Activated naive CD8-positive, alpha-beta T cell treated with anti-CD3 and anti-CD28 coated beads, Interleukin-2, amount 10 ng/mL, durations not matched to agents 7 days and 5 days (primary cell): ENCODE measurements at places on chromosomes 12 and 14.

DNA sequence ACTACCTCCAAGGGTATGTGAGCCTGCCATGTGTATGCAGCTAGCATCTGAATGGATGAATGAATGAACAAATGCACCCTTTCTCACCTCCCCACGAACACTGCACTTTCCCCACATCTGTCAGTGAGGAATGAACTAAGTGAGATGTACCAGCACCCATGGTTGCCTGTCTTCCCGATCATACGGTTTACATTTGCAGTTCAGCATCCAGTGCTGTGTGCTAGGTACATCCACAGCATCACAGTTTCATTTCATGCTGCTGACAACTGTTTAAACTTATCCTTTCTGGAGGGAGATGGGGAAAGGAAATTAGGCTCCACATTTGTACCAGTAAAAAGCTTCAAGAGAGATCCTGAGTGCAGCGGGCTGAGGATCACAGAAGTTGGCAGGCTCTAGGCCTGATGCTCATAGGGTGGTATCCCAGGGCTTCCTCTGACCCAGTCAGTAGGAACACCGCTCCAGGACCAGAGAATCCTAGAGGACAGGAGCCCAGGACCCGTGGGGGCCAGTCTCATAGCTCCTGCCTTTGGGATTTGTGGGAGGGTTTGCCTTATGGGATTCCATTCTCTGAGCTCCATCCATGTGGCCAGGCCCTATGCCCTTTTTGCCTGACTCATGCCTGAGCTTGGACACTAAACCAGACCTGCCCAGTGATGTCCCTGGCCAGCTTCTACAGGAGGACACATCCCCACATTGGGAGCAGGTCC lies 294.5 kb downstream of the CACNA1C start:
- H3K36me3 ChIP-seq, result no peaks in the 10 kb centered on the region
- H3K4me1 ChIP-seq, result peaks cover 1% of the 10 kb centered on the region
- H3K4me3 ChIP-seq, result no peak overlapping the region
- no peak overlapping the region for H3K27ac ChIP-seq

GRCh38 chr12:94618995-94619695 lies 31.2 kb downstream of the TMCC3 start:
- no peak overlapping the region for H3K27ac ChIP-seq
- H3K36me3 ChIP-seq, result peaks cover 3% of the 10 kb centered on the region
- H3K4me1 ChIP-seq, result peaks cover 20% of the 10 kb centered on the region
- peaks cover 3% of the 10 kb centered on the region for H3K27me3 ChIP-seq
- H3K4me3 ChIP-seq, result no peak overlapping the region
- no peak for DNase-seq

DNA sequence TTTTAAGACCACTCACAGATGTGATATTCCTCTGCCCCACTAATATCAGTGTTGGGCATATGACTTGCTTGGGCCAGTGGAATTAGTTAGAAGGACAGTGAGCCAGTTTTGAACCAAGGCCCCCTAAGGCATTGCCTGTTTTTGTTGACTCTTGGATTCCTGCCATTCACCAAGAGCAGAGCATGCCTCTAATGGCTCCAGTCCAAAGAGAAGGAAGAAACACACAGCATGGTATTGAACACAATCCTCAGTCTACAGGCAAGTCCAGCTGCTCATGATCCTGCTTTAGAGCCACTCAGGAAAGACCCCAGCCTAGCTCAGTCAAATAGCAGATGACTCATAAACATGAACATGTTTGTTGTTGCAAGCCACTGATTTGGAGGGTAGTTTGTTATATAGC lies 1201.5 kb downstream of the BCL11B start:
- H3K36me3 ChIP-seq, result no peaks in the 10 kb centered on the region
- DNase-seq, result no peak
- H3K4me1 ChIP-seq, result peaks cover 2% of the 10 kb centered on the region
- no peak overlapping the region for H3K4me3 ChIP-seq
- H3K27ac ChIP-seq, result no peak overlapping the region
- H3K27me3 ChIP-seq, result no peaks in the 10 kb centered on the region

GRCh38 chr12:66877925-66878324 lies 199.0 kb upstream of the GRIP1 start:
- DNase-seq, result no peak
- H3K36me3 ChIP-seq, result no peaks in the 10 kb centered on the region
- no peak overlapping the region for H3K27ac ChIP-seq
- H3K27me3 ChIP-seq, result peaks cover 8% of the 10 kb centered on the region

GRCh38 chr12:118103201-118103600 lies 610 bp downstream of the VSIG10 start:
- no peak for DNase-seq
- H3K27me3 ChIP-seq, result peaks cover 25% of the 10 kb centered on the region
- peak overlapping the region; percentile 86 for H3K4me3 ChIP-seq
- no peak overlapping the region for H3K27ac ChIP-seq

- DNase-seq, result no peak
- peak overlapping the region; percentile 85 for H3K27ac ChIP-seq
- H3K4me1 ChIP-seq, result peaks cover 38% of the 10 kb centered on the region
- no peaks in the 10 kb centered on the region for H3K27me3 ChIP-seq
- peak overlapping the region; percentile 95 for H3K4me3 ChIP-seq
- H3K36me3 ChIP-seq, result peaks cover 12% of the 10 kb centered on the region
Measured at GRCh38 chr12:68746572-68747180, 700 bp downstream of the SLC35E3 start.

DNA sequence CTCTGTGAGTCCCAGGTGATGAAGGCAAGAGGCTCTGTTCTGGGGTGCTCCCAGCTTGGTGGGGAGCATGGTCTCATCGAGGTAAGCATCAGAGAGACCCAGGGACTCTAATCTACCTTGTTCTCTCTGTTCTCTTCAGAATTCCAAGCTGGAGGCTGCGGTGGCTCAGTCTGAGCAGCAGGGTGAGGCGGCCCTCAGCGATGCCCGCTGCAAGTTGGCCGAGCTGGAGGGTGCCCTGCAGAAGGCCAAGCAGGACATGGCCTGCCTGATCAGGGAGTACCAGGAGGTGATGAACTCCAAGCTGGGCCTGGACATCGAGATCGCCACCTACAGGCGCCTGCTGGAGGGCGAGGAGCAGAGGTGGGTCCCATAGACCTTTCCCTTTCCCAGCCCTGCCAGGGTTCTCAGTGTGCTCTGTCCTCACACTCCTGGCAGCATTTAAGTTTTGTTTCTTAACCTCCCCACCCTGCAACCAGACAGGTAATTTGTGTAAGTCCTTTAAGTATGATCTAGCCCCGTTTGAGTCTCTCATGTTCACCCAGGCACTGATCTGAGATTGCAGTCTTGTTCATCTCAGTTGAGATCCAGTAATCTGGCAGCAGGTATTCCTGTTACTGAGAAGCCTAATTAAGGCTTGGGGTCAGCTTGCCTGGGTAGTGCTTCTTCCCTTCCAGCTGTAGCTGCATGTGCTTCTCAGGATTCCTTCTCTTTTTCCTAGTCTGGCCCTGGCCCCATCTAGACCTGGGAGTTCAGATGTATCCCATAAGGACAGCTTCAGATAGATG lies 14.8 kb upstream of the KRT81 start:
- peaks cover 27% of the 10 kb centered on the region for H3K4me1 ChIP-seq
- no peak overlapping the region for H3K4me3 ChIP-seq
- peaks cover 64% of the 10 kb centered on the region for H3K27me3 ChIP-seq
- DNase-seq, result peak; percentile 30
- H3K36me3 ChIP-seq, result no peaks in the 10 kb centered on the region

DNA sequence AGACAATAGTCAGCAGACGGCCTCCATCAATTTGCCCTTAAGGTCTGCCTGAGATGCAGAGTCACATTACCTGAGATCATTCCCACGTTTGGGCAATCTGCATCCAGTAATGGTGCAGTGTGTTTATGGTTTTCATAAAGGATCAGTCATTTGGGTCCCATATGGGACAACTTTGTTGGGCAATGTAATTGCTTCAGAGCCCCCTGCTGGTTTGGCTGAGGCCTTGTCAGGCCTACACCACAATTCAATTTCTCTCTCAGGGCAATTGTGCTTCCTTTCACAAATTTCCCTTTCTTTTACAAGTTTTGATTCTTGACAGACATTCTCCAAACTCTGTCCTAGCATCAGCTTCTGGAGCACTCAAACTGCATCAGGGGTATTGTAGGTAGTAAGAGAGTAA lies 191.2 kb upstream of the SSTR1 start:
- H3K27ac ChIP-seq, result no peak overlapping the region
- H3K27me3 ChIP-seq, result no peaks in the 10 kb centered on the region
- no peak overlapping the region for H3K4me3 ChIP-seq

GRCh38 chr14:41087056-41087455 lies 519.6 kb upstream of the LRFN5 start:
- no peaks in the 10 kb centered on the region for H3K4me1 ChIP-seq
- H3K4me3 ChIP-seq, result no peak overlapping the region
- no peak for DNase-seq
- no peak overlapping the region for H3K27ac ChIP-seq

- DNase-seq, result no peak
- H3K4me1 ChIP-seq, result peaks cover 19% of the 10 kb centered on the region
Measured at GRCh38 chr12:75724928-75725312, 213.5 kb upstream of the KRR1 start.

DNA sequence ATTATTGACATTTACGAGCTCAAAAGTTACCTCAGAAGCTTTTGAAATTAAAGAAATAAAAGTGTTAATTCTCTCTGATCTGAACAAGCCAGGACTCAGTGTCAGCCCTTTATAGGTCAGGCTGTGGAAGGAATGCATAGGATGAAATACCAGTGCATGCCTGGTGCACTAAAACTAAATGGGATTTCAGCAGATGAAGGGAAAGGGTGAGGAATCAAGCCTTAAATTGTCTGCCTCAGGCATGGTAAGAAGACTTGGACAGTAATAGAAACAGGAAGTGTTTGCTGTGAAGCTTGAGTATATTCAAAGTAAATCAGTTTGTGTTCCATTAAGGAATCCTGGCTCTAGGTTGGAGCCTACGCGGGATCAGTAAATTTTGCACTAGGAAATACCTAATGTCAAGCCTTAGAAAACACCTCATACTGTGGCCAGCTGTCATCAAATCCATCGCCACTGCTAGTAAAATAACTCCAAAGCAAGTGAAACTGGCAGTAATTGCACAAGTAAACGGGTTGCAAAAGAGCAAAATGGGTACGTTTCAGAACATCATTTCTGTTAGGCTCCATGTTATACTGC lies 76.3 kb downstream of the PDE3A start:
- DNase-seq, result no peak
- no peak overlapping the region for H3K4me3 ChIP-seq
- no peaks in the 10 kb centered on the region for H3K4me1 ChIP-seq
- H3K27ac ChIP-seq, result no peak overlapping the region

DNA sequence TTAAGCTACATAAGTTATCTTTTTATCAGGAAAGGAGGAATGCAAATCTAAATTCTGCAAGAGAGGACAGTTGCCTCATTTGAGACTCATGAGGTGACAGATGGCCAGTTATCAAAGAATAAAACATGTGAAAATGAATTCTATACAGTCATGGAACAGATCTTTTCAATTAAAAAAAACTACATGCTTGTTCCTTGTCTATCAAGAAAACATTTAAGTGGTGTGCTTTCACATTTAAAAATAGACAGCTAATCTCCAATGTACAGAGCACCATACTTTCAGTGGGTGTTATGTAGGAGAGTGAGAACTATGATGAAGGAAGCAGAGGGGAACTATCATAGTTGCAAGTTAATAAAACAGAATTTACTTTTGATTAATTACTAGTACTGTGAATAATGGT lies 76.7 kb upstream of the TTC7B start:
- peaks cover 26% of the 10 kb centered on the region for H3K36me3 ChIP-seq
- no peaks in the 10 kb centered on the region for H3K4me1 ChIP-seq
- H3K27me3 ChIP-seq, result no peaks in the 10 kb centered on the region
- no peak overlapping the region for H3K4me3 ChIP-seq

DNA sequence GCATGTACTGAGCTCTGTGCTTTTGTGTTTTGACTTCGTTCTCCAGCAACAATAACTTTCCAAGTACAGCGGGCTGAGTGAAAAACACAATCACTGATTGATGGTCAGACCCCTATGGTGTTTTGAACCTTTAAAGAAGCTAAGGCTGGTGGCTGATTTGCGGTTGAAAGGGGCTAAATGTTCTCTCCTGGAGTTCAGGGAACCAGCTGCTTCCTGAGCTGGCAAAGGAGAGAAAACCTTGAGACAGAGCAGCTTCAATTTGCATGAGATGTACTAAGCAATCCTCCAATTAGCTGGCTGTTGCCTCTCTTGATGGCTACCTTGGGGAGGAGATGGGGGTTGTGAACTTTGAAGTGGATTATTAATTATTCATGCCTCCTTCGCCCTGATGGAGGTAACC lies 546.7 kb upstream of the SEL1L start:
- no peak for DNase-seq
- no peak overlapping the region for H3K4me3 ChIP-seq
- H3K36me3 ChIP-seq, result no peaks in the 10 kb centered on the region
- H3K27me3 ChIP-seq, result no peaks in the 10 kb centered on the region
- no peaks in the 10 kb centered on the region for H3K4me1 ChIP-seq

GRCh38 chr12:70736351-70737133 lies 99.3 kb upstream of the PTPRB start:
- DNase-seq, result no peak
- H3K4me1 ChIP-seq, result no peaks in the 10 kb centered on the region
- no peaks in the 10 kb centered on the region for H3K36me3 ChIP-seq
- H3K27me3 ChIP-seq, result no peaks in the 10 kb centered on the region
- no peak overlapping the region for H3K27ac ChIP-seq

DNA sequence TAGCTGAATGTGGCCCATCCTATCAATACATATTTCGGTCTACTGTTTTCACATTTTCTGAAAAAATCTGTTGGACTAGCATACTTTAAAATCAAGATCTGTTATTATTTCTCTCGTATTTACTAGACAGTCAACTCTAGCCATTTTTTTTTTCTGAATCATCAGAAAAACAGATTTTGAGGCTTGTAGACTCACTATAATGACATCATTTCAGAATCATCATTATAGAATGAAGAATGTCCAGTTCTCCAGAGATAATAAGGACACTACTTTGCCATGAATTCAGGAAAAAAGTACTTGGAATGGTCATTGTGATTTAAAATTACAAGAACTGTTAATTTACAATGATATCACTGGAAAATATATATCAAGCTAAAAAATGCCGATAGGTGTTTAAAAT lies 589.8 kb downstream of the KCNH5 start:
- H3K4me3 ChIP-seq, result no peak overlapping the region
- H3K27me3 ChIP-seq, result no peaks in the 10 kb centered on the region
- no peak overlapping the region for H3K27ac ChIP-seq
- no peaks in the 10 kb centered on the region for H3K4me1 ChIP-seq
- no peaks in the 10 kb centered on the region for H3K36me3 ChIP-seq

DNA sequence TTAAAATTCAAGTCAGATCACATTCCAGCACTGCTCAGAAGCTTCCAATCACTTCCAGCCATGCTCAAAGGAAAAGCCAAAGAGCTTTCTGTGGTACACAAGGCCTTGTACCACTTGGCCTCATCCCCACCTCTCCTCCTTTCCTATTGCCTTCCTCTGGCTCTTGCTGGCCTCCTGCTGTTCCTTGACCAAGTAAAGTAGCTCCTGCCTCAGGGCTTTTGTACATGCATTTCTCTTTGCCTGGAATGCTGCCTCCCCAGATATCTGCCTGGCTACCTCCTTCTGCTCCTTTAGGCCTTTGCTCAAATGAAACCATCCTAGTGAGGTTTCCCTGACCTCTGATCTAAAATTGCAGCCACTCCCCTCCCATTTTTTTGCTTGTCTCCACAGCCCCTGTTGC lies 51.2 kb upstream of the TCL1B start:
- DNase-seq, result no peak
- H3K27ac ChIP-seq, result no peak overlapping the region
- no peak overlapping the region for H3K4me3 ChIP-seq
- no peaks in the 10 kb centered on the region for H3K36me3 ChIP-seq
- no peaks in the 10 kb centered on the region for H3K4me1 ChIP-seq
- H3K27me3 ChIP-seq, result no peaks in the 10 kb centered on the region

GRCh38 chr12:106918746-106919145 lies 37.0 kb upstream of the TMEM263 start:
- no peak for DNase-seq
- H3K4me1 ChIP-seq, result peaks cover 16% of the 10 kb centered on the region
- H3K27ac ChIP-seq, result no peak overlapping the region
- H3K4me3 ChIP-seq, result no peak overlapping the region

- H3K4me3 ChIP-seq, result no peak overlapping the region
- H3K4me1 ChIP-seq, result peaks cover 7% of the 10 kb centered on the region
- DNase-seq, result no peak
- peaks cover 2% of the 10 kb centered on the region for H3K36me3 ChIP-seq
Measured at GRCh38 chr14:99950181-99950580, 115.0 kb upstream of the EVL start.
